Smooth muscle cell of the pulmonary artery (primary cell): ENCODE measurements at places on chromosomes 6 and 20. TPM values are rescaled to one million over a fixed set of nuclear protein-coding genes. Genes with fewer than 3 reads are reported as not detected.

The SLC22A3 gene
- total RNA-seq: 10.2 and 13.5 TPM in 2 replicates

The HCK gene
- total RNA-seq: not detected in 2 replicates

The DAAM2 gene
- 22.5 and 96.0 TPM in 2 replicates for total RNA-seq

The TLDC2 gene
- not detected in 2 replicates for total RNA-seq

The STK38 gene
- 23.7 and 25.7 TPM in 2 replicates for total RNA-seq

The PAX1 gene
- not detected in 2 replicates for total RNA-seq

The KCNK17 gene
- not detected in 2 replicates for total RNA-seq

The MEP1A gene
- total RNA-seq: not detected in 2 replicates

The MEA1 gene
- 49.3 and 53.0 TPM in 2 replicates for total RNA-seq

The GUCA1A gene
- not detected in 2 replicates for total RNA-seq

The SLC17A3 gene
- total RNA-seq: not detected in 2 replicates

The KCNB1 gene
- total RNA-seq: 0.07 TPM in 2 replicates

The LY6G5B gene
- total RNA-seq: 1.9 and 4.0 TPM in 2 replicates

The MYLK4 gene
- 0.26 and 0.43 TPM in 2 replicates for total RNA-seq

The EDN3 gene
- total RNA-seq: not detected in 2 replicates

The SYNCRIP gene
- total RNA-seq: 59.2 and 61.3 TPM in 2 replicates

The DBNDD2 gene
- total RNA-seq: 3.0 and 4.7 TPM in 2 replicates

The TAAR2 gene
- not detected in 2 replicates for total RNA-seq

The PGK2 gene
- total RNA-seq: not detected in 2 replicates

The SIRPA gene
- 7.9 and 13.6 TPM in 2 replicates for total RNA-seq

The RAB44 gene
- 0.03 TPM in 1 of 2 replicates, not detected in the other for total RNA-seq

The TULP1 gene
- total RNA-seq: not detected in 2 replicates

The PABPC1L gene
- total RNA-seq: 9.9 and 19.4 TPM in 2 replicates
